Activated CD4-positive, alpha-beta T cell treated with anti-CD3 and anti-CD28 coated beads, Interleukin-2, Interleukin-6, amounts not matched to agents 100 ng/mL and 50 ng/mL, durations not matched to agents 16 hours and 8 hours (primary cell): ENCODE measurements at places on chromosomes 13 and 19.
A peak's percentile ranks its signal among the peaks of the same experiment; 100 is the strongest.

- no peak for DNase-seq
Measured at GRCh38 chr19:16320987-16321386, 3.6 kb upstream of the KLF2 start.

- peak; percentile 71 for DNase-seq
Measured at GRCh38 chr19:51514866-51515481, 13.4 kb upstream of the SIGLEC12 start.

- no peak for DNase-seq
Measured at GRCh38 chr13:47004027-47004426, 107.2 kb upstream of the HTR2A start.

- no peak for DNase-seq
Measured at GRCh38 chr13:47133011-47133445, 236.2 kb upstream of the HTR2A start.

GRCh38 chr13:98584668-98585397 lies 7.9 kb upstream of the STK24 start:
- DNase-seq: no peak

DNA sequence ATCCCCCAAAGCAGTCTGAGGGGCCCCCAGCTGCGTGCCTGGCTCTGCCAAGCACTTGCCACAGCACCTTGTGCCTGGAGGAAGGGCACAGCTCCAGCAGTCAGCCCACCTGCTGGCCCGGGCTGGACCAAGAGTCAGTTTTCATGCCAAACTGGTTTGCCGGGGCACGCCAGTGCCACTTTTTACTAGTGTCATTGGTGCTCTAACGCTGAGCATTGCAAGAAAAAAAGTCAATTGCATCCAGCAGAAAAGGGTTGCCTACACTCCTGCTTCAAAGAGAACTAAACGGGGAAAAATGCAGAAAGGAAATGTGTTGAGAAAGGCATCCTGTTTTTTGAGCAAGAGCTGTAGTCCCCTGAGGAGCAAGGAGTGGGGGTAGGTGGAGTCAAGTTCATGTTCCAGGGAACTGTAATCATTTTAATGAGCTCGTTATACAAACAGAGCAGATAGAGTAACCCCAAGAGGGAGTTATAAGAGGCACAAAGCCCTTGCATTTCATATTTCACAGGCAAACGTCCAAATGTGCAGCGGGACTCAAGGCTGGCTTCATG lies 68.4 kb downstream of the F2RL3 start:
- DNase-seq: no peak

DNA sequence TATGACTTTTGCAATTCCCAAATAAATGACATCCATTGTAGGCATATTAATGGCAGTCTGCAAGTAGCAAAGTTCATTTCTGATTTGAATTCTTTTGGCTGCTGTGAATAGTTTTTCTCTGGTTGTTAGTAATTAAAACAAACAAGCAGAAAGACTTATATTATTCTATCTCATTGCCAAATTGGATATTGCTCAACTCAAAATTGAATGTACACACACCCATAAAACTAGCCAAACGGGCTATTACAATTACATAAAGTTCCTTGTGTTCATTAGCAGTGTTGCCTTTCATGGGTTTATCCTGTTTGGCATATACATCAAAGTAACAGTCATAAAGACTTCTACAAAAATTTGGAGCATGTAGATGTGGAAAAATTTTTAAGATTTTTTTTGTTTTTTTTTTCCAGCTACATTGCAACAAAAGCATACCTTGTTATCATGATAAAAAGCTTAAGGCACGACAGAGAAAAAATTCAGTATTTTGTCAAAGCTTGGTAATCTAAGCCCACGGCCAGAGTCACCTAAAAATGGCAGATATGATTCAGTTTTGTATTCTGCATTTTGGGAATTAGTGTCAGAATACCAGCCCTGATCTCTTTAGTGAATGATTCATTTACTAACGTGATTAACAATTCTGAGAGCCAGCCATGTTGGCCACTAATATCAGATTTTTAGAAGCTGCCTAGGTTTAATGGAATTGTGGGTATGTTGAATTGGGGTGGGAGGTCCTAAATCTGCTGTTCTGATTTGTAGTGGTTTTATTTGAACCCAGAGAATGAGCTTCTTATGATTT lies 108.4 kb downstream of the KLF5 start:
- DNase-seq: peak; percentile 3

DNA sequence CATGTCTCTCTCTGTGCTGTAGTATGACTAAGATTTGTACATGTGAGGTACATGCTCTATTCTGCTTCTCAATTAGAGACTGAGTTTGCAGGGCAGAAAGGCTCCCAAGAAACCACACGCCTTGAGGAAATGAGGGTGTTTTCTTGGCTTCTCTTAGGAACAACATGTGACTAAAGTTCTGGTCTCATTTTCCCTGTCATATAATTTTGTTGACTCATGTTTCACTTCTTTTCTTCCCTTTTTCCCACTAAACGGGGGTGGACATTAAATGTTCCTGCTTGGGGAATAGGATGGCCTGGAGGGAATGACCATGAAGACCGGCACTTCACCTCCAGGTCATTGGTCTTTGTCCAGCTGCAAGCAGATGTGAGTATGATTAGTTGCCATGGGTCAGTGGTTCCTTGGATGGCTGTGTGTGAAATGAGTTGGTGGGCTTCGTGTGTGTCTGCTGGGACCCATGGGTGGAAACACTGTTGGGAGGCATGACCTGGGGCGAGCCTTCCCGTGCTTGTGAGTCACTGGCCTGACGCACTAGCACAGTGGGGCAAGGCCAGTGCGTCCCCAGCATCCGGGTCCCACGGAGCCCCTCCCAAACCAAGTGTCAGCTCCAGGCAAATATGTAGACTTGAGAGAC lies 56.6 kb downstream of the COL4A1 start:
- no peak for DNase-seq

DNA sequence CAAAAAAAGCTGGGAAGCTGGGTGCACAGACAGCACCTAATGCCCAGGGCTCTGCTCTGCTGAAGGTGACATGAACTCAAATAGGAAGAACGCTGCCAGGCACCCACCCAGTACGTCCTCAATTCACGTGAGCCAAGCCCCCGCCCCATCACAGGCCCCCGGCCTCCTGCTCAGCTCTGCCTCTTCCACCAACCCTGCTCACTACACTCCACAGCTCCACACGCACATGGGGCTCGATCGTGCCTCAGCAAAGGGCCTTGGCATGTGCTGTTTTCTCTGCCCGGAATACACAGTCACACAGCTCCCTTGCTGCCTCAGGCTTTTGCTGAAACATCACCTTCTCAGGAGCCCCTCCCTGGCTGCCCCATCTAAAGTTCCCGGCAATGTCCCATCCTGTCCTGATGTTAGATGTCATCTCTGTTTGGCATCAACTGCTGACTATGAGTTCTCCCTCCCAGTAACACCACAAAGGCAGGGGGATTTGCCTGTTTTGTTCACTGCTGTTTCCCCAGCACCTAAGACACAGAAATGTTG lies 2.3 kb downstream of the ATP13A1 start:
- no peak for DNase-seq

DNA sequence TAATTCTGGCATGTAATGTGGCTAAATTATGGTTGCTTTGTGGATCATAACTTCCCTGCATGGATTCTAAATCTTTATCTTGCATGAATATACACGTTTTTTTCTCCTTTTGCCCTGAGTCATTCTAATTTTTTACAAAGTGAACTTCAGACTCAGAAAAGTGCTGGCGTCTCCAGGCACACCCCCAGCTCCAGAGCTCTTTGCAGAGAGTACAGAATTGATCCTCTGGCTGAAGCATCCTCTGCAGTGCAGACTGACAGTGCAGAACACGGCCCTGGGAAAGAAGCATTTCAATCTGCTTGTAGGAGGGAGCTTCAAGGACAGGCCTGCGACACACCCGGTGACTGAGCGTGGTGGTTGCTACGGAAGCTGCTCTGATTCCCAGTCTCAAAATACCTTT lies 228.1 kb downstream of the FGF9 start:
- no peak for DNase-seq

DNA sequence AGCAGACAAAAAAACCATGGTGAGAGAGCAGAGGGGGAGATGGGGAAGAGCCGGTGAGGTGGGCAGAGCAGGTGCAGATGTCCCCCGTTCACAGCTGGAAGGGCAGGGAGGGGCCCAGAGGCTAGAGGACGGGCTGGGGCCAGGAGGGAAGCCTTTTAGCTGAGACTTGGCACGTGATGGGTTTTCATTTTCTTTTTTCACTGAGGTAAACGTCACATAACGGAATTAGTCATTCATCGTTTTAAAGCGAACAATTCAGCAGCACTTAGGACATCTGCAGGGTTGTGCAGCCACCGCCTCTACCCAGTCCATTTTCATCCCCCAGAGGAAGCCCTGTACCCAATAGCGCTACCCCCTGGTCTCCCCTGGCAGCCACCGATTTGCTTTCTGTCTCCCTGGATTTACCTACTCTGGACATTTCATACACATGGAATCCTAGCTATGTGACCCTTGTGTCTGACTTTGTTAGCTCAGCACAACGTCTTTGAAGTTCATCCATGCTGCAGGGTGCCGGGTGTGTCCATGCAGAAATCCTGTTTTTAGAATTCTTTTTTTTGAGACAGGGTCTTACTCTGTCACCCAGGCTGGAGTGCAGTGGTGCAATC lies 16.0 kb upstream of the EMC10 start:
- peak; percentile 67 for DNase-seq

- no peak for DNase-seq
Measured at GRCh38 chr19:47028195-47028601, 8.6 kb downstream of the NPAS1 start.

GRCh38 chr19:13530720-13531119 lies 24.4 kb upstream of the CACNA1A start:
- DNase-seq: no peak

DNA sequence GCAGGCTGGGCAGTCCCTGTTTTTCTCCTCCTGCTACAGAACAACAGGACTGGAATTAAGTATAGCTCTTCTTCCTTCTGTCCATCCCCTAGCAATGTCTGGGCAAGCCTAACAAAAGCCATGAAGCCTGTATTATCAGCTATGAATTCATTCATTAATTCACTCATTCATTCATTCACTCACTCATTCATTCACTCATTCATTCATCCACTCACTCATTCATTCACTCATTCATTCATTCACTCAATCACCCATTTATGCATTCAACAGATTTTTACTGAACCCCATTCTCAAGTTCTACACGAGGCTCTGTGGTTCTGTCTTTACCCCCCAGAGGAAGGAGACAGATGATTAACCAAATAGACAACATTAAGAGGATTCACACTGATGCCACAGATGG lies 69.9 kb downstream of the CACNA1A start:
- DNase-seq: no peak

DNA sequence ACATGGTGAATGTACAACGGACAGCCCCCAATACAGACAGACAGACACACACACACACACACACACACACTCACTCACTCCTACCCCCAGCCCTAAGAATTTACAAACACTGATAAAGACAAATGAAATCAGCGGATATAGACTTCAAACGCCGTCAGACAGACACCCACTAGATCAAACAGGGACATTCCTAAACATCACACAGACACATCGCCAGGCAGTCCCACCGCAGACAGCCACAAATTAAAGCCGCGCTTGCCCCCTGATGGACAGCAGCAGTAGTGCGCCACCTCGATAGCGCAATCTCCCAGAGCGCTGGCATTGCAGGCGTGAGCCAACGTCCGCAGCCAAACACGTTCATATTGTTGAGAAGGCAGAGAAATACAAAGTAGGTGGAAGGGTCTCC lies 24.7 kb upstream of the ADGRE1 start:
- DNase-seq: peak; percentile 93

GRCh38 chr13:20271441-20271840 lies 39.3 kb upstream of the GJB6 start:
- DNase-seq: no peak

DNA sequence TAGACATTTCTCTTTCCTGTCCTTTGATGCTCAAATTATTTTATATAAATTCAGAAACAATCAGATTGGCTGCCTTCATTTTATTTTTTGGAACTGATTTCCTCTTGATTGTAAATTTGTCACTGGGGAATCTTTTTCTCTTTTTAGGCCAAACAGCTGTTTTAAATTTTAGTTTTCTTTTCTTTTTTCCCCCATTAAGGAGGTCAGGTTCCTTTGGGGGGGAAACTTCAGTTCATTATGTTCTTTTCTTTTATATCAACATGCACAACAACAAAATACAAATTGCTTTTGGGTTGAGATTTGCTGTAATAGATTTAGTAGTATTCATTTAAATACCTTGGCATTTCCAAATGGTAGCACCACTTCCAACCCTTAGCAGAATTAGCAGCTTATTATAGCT lies 264.8 kb upstream of the SPRY2 start:
- DNase-seq: no peak

DNA sequence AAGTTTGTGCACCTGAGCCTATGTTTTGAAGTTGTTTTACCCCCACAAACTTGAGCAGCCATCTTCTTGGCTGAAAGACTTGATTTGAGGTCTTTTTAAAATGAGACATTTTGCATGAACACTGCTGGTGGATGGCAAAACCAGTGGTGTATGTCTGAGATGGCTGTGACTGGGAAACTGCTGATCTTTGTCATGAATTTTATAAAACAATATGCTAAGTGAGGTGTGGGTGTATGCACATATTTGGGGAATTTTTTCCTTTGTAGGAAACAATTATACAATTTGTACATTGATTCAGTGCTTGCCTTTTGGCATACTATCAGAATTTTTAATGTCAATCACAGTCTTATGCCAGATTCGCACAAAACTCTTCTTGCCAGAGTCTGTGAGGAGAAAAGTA lies 52.5 kb downstream of the ZAR1L start:
- DNase-seq: no peak

DNA sequence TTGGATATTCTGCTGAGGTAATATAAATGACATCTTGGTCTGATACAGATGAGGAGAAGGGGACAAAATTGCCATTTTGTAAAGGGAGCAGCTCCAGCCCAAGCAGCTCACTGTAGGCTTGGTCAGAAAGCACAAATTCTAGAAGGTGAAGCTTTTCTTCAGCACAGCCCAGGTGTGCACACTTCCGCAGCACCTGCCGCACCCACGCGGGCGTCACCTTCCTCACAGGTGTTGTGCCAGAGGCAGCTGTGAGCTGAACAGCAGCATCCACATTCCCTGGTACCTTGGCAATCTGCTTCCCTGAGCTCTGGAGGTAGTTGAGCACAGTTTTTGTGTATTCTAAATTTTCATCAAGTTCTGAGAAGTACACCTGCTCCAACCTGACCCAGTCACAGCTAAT lies 79.0 kb downstream of the SACS start:
- no peak for DNase-seq

- no peak for DNase-seq
Measured at GRCh38 chr13:41978007-41978406, 17.1 kb upstream of the VWA8 start.
